Prostate gland (tissue), 2 donors: ENCODE measurements at places on chromosomes 16 and 17.
A peak's percentile ranks its signal among the peaks of the same experiment; 100 is the strongest.

GRCh38 chr17:82030470-82031302, 792 bp upstream of the RAC3 start:
- DNase-seq = peak; percentile 83

GRCh38 chr17:77394540-77395295, 253.9 kb downstream of the SEC14L1 start:
- peak; percentile 74 for DNase-seq

DNA sequence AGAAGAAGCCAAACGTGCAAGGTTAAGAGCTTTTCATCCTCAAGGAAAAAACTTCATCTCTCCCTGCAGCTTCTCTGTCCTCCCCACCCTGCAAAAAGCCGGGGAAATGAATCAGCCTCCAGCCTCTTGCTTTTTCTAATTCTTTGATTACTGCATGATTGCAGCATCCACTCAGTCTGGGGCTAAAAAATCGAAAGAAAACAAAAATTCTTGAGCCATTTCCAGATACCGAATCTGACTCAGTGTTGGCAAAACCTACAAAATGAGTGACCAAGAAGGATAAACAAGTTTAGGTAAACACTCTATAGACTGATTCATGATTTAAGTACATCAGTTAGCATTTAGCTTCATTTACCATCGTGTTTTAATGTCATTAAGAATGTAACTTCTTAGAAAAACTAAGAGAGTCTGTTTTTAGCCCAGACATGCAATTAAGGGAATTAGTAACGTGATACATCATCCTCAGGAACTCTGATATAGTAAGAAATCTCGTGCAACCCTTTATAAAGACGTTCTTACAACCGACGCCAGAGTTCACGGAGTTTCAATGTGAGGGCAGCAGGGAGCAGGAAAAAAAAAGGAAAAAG, 287.3 kb upstream of the FOXF1 start:
- DNase-seq = no peak

DNA sequence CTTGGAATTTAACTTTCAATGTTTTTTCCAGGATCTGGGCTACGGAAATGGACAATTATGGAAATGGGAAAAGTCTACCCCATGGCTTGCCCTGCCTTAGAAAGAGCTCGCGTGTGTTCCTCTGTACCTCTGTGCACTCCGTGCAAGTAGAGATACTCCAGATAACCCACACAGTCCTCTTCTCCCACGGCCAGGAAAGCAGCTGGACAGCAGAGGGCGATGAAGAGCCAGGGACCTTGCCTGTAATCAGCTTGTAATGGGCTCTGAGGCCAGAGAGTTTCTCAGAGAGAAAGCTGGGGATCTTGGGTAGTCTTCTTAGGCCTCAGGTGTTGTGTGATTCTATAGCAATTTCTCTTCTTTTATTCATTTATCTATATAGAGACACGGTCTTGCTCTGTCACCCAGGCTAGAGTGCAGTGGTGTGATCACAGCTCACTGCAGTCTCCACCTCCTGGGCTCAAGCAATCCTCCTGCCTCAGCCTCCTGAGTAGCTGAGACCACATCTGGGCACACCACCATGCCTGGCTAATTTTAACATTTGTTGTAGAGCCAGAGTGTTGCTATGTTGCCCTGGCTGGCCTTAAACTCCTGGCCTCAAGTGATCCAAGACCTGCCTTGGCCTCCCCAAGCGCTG, 2.4 kb upstream of the SOCS7 start:
- peak; percentile 84 for DNase-seq

DNA sequence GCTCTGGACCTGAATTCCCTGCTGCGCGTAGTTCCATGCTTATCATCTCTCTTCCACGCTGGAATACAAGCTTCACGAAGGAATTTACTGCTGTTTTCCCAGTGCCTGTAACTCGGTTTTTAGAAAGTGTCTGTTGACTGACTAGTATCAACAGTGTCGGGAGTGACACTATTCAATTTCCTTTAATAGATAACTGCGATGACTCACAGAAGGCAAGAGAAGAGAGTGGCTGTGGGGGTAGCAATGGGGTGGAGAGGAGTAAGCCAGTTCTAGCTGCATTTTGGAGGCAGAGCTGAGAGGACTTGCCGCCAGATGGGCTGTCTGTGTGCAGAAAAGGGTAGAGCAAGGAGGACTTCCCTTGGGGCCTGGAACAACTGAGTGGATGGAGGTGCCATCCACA, 25.2 kb downstream of the B4GALNT2 start:
- DNase-seq = no peak

GRCh38 chr17:4969551-4970173, 2.0 kb upstream of the SPAG7 start:
- DNase-seq = no peak

DNA sequence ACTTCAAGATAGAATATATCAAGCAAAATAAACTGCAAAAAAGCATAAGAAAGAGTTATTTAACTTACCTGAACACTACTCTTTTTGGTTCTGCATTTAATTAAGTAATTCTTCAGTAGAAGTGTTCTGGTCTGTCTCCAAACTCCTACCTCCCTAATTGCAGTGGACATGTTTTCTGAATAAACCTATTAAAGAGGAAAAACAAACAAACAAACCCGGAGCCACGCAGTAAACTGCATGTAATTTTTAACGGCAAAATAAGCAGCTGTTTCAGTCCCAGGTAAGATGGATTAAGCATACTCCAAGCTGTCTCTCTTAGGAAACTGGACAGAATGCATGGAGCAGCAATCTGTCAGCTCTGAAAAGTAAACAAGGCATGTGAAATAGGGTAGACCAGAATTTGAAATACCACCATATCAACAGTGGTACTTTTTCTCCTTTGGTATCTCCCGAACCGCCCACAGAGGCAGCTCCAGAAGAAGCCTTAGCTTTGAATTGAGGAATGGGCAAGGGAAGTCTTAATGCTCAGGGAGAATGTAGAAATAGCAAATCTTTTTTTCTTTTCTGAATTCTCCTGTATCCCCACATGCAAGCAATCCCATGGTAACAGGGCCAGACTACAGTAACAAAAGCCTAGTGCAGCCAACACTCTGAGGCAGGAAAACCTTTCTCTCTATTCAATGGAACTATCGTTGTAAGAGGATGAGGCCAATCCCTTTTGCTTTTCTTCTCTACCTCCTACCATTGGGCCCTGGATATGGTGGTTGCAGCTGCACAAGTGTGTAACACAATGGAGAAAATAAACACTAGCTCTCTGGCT, 12.5 kb downstream of the ABCA5 start:
- no peak for DNase-seq

DNA sequence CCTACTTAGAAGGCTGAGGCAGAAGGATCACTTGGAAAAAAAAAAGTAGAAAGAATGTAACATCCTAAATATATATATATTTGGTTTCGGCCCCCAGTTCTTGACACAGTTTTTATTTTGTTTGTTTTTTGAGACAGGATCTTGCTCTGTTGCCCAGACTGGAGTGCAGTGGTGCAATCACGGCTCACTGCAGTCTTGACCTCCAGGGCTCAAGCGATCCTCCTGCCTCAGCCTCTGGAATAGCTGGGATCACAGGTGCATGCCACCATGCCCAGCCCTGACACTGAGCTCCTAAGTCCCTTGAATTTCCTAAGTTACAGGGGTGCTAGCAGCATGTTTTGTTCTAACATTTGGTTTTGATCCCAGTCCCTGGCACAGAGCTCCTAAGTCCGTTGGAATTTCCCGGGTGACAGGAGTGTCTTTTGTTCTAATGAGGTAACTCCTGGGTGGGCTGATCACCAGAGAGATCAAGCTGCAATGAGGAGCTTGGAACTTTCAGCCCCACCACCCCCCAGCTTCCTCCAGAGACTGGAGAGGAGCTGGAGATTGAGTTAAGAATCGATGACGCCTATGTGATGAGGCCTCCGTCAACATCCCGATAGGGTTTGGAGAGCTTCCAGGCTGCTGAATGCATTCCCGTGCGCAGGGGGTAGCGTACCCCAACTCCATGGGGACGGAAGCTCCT, 20.0 kb downstream of the MXRA7 start:
- DNase-seq = no peak

GRCh38 chr16:12086822-12087221, 110.3 kb downstream of the SNX29 start:
- DNase-seq = no peak

DNA sequence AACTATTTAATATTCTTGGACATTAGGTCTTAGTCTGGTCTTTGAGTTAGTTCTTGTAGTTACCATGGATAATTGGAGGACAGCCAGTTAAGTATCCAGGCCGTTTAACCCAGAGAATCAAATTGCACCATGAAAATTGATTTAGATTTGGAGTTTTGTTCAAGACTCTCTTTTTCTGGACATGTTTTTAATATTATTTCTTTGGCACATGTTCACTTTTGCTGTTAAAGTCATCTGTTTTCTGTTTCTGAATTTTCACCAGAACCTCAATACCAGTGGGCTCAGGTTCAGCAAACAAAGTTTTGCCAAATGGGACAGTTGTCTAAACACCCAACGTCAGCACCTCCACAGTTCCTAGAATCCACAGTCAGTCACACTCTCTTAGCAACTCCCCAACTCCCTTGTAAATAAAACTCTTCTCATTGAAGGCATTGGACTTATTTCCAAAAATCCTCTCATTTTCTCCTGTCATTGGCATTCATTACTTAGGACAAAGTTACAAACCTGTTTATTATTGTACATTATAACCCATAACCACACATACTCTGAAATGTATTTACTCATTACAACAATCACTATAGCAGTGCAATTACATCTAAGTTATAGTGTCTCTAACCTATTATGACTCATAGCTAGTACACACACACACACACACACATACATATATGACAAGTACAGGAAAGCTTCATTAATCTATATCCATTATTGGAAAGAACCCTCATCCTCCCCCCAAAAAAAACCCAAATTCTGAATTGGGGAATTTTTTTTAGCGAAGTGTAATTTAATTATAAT, 33.5 kb upstream of the DNAH9 start:
- no peak for DNase-seq

- DNase-seq = no peak
Observed at GRCh38 chr16:66355526-66355925, 11.0 kb upstream of the CDH5 start.

GRCh38 chr17:34163646-34164045, 91.4 kb upstream of the CCL2 start:
- DNase-seq = no peak

DNA sequence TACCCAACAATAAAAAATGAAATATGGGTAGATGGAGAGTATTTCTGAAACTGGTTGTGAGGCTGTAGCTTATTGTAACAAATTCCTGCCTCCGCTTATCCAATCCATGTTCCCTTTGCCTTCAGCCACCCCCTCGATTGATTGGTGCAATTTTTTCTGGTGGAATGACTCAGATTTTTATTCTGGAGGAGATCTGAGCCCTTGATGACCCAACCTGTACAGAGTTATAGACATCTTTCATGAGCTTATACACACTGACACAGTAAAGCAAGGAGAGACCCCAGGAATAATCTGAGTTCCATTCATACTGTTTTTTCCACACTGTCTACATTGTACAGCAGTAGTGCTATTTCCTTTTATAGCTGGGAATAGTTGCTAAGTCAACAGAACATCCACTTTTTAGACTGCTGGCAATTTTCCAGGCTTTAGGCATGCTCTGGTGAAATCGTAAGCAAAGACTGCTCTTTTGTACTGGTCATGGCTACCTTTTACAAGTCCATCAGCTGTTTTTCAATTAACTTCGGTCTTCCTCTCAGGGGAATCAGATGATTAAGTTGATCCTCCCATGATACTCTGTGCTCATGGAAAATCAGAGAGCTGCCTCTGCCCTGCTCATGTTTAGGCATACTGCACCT, 30.1 kb downstream of the CCL4 start:
- DNase-seq = no peak

GRCh38 chr17:1752425-1753262, 9.2 kb upstream of the SERPINF1 start:
- no peak for DNase-seq

DNA sequence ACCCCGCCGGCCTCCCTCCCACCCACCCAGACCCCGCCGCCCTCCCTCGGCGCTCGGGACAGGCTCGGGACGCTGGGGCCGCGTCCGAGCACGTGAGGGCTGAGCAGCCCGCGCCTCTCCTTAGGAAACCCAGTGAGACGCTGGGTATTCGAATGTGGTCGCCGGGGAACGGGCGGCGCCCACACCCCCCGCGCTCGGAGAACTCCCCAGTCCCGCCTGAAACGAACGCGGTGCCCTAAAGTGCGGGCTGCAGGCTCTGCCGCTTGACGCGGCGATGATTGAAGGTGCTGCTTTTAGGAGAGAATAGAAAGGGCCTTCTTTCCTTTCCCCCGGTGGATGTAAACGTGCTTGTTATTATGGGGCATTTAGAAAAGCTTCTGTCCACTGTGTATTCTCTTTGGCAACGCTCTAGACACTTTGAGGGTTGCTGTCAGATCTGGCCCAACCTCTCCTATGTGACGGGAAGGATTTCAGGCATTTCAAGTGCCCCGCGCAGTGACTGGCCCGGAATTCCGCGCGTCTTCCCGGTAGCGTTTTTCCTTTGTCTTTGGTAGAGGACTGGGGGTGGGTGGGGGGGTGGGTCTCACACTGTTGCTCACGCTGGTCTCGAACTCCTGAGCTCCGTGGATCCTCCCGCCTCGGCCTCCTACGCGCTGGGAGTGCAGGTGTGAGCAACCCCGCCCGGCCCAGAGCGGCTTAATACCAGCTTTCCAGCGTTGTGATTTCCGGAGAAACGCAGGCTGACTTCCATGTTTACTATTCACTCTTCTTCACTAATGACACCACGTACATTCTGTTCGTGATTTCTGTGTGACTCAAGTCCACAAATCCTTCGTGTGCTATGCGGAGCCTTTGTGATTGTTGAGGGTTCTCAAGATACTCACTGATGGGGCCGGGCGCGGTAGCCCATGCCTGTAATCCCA, 21.8 kb upstream of the FOXK2 start:
- DNase-seq = no peak

GRCh38 chr17:72183194-72183685, 62.4 kb downstream of the SOX9 start:
- DNase-seq = peak; percentile 75

DNA sequence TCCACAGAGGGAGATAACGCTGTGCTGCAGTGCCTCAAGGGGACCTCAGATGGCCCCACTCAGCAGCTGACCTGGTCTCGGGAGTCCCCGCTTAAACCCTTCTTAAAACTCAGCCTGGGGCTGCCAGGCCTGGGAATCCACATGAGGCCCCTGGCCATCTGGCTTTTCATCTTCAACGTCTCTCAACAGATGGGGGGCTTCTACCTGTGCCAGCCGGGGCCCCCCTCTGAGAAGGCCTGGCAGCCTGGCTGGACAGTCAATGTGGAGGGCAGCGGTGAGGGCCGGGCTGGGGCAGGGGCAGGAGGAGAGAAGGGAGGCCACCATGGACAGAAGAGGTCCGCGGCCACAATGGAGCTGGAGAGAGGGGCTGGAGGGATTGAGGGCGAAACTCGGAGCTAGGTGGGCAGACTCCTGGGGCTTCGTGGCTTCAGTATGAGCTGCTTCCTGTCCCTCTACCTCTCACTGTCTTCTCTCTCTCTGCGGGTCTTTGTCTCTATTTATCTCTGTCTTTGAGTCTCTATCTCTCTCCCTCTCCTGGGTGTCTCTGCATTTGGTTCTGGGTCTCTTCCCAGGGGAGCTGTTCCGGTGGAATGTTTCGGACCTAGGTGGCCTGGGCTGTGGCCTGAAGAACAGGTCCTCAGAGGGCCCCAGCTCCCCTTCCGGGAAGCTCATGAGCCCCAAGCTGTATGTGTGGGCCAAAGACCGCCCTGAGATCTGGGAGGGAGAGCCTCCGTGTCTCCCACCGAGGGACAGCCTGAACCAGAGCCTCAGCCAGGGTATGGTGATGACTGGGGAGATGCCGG, 769 bp downstream of the CD19 start:
- no peak for DNase-seq

- DNase-seq = no peak
Observed at GRCh38 chr17:82458885-82459424, 414 bp downstream of the NARF start.
